Stimulated activated CD8-positive, alpha-beta memory T cell treated with anti-CD3 and anti-CD28 coated beads, Interleukin-2, amount 100 ng/mL, for 48 hours (primary cell): ENCODE measurements at places on chromosomes 11 and 22.
A peak's percentile ranks its signal among the peaks of the same experiment; 100 is the strongest.

- DNase-seq: no peak
These were observed 380.0 kb upstream of the B3GAT1 start for GRCh38 chr11:134792044-134792443.

DNA sequence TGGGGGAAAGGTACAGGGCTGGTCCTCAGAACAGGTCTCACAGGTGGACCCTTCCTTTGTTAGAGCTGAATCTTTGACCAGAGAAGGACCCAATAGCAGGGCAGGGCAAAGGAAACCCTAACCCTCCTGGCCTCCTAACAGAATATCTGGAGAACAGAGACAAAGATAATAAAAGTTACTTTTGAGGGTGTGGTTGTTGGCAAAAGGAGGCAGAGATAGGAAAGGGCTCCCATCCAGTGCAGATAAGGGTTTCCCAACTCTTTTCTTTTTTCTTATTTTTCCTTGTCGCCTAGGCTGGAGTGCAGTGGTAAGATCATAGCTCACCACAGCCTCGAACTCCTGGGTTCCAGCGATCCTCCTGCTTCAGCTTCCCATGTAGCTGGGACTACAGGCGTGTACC, 11.9 kb downstream of the PCSK7 start:
- DNase-seq: no peak

- no peak for DNase-seq
These were observed 9.5 kb downstream of the SDF2L1 start for GRCh38 chr22:21651521-21652009.

DNA sequence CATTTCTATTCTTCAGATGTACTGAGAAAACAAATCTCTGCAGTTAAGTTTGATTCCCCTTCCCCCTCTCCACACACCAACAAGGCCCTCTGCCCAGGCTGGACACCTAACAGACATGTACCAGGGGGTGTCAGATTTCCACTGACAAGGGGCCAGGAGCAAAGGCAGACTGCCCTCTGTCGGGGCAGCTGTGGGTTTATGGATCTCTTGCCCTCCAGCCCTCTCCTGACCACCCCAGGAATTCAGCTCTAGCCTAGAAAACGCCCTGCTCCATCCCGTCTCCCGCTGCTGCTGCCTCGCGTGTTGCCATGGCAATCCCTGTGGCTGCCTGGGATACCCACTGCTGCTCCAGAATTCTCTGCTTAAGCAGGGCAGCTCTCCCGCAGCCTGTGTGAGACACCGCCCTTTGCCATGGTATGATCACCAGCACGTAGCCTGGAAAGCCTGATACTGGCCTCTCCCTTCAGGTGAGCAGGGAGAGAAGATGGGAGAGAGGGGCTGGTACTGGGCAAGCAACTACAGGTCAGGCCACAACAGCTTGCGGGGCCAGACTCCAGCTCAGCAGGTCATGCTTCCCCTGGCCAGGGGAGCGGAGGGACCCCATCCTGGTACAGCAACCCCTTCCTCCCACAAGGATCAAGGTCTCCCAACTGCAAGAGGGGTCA, 41.6 kb downstream of the BUD13 start:
- DNase-seq: no peak

GRCh38 chr11:18383388-18384156, 10.8 kb upstream of the LDHA start:
- peak; percentile 76 for DNase-seq

DNA sequence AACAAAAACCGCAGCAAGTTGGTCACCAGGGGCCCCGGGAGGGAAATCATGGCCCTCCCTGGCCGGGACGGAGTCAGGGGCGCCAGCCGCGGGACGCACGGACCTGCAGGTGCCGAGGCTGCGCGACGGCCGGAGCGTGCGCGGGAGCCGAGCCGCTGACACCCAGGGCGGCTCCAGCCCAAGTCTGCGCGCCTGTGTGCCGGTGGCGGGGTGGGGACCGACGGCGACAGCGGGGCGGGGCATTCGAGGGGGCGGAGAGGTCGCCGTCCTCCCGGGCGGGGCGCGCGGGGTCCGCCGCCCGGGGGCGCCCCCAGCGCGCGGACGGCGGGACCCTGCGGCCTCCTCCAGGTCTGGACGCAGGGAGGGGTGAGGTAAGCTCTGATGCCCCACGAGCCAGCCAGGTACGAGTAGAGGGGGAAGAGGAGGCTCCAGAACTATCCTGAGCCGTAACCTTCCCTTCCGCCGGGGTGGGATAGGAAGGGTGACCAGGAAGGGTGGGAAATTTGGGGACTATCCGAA, at the start of gene ESAM:
TSS of gene ESAM (minus strand) at position 186 of the 519 bp plus-strand sequence. CDS start at position 50, 136 bp downstream.
- DNase-seq: peak; percentile 66

DNA sequence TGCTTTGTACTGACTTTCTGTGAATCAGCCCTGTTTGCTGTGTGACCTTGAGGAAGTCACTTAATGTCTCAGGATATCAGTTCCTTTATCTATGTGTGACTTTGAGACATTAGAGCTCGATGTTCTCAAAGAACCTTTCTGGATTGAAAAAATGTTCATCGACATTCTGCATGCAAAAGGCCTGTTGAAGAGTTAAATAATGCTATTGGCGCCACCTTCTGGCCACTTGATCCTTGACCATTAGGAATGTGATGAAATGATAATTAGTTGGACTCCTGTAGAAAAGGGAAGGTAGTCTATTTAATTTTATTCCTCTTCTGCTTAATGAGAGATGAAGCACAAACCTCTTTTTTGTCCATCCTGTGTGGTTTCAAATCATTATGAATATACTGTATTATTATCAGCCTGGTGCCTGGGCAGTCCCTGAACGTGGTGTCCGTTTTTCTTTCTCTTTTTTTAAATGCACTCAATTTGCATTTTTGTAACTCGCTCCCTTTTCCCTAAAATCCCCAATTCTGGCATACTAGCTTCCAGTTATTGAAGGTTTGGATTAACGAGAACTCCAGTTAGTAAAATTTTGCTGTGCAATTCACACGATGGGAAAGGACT, 20.7 kb downstream of the ELF5 start:
- peak; percentile 17 for DNase-seq

GRCh38 chr22:32701034-32701433, 100.5 kb upstream of the TIMP3 start:
- no peak for DNase-seq

- DNase-seq: no peak
These were observed 142.8 kb downstream of the ENTHD1 start for GRCh38 chr22:39750759-39751158.

DNA sequence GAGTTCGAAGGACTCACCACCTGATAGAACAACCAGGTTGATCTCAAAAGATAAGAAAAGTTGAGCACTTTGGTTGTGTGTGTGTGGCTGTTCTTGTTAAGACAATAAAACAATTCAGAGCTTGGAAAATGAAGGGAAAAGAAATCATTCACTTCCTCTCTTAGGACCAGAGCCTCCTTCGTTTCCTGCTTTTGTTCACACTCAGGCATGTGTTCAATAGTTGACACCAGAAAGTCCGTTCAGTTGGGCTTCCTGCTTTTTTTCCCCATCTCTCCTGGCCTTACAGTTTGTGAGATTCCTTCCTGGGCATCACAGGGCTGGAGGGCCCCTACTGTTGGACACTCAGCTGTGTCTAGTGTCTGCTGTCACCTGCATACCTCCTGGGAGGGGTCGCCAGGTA, 48.0 kb downstream of the TSPAN18 start:
- no peak for DNase-seq
